ENCODE measurements at places on chromosomes 13 and 19. TPM values are rescaled to one million over a fixed set of nuclear protein-coding genes. Genes with fewer than 3 reads are reported as not detected.
A peak's percentile ranks its signal among the peaks of the same experiment; 100 is the strongest.

DNA sequence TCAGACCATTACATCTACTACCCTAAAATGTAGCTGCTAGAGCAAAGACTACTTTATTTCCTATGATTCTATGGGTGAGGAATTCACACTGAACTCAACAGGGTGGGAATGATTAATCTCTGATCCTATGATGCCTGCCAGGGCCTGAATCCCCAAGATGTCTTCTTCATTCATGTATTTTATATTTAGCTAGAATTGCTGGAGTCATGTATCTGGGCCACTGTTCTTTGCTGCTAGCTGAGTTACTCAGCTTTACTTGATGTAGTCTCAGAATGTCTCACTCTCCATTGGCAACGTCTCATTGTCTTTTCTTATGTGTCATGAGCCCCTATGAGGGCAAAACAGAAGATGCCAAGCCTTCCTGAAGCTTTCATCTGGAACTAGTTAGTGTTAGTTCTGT is 21.1 kb downstream of the ZNF582 start:
- H3K27me3 ChIP-seq: no peaks in the 10 kb centered on the region
- DNase-seq: no peak
- H3K4me3 ChIP-seq: no peak overlapping the region
- H3K36me3 ChIP-seq: peaks cover 31% of the 10 kb centered on the region
- no peak overlapping the region for H3K27ac ChIP-seq

Gene ZNF566
- 20.7 TPM for total RNA-seq

- no peak overlapping the region for H3K27ac ChIP-seq
- no peak overlapping the region for H3K4me3 ChIP-seq
- H3K4me1 ChIP-seq: no peaks in the 10 kb centered on the region
- no peaks in the 10 kb centered on the region for H3K27me3 ChIP-seq
Measured at GRCh38 chr13:97752961-97753668, 200.4 kb upstream of the IPO5 start.

- no peak overlapping the region for H3K4me3 ChIP-seq
- H3K36me3 ChIP-seq: no peaks in the 10 kb centered on the region
- peak overlapping the region; percentile 65 for H3K27ac ChIP-seq
- peaks cover 7% of the 10 kb centered on the region for H3K4me1 ChIP-seq
- DNase-seq: no peak
Measured at GRCh38 chr19:34838248-34838647, 65.2 kb upstream of the ZNF599 start.

DNA sequence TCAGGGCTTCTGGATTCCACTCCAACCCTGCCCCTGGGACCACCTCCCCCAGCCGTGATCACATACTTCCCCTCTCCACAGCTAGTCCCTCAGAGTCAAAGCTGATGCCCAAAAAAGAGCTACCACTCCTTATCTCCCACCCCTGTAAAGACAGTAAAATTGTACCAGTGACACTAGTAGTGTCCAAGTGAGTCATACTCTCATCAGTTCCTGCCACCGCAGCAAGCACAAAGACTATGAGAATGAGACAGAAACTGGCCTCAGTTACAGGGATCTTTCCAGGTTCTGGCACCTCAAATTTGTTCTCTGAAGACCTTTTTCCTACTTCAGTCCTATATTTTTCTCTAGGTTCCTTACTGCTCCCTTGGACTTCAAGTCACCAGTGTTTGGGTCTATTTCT is 144.2 kb downstream of the SPRY2 start:
- no peaks in the 10 kb centered on the region for H3K27me3 ChIP-seq
- H3K4me1 ChIP-seq: no peaks in the 10 kb centered on the region
- no peak for DNase-seq
- no peak overlapping the region for H3K4me3 ChIP-seq

- no peaks in the 10 kb centered on the region for H3K36me3 ChIP-seq
- H3K27me3 ChIP-seq: no peaks in the 10 kb centered on the region
- DNase-seq: no peak
- peaks cover 7% of the 10 kb centered on the region for H3K4me1 ChIP-seq
- H3K4me3 ChIP-seq: no peak overlapping the region
Measured at GRCh38 chr19:1888385-1888784, 3.1 kb upstream of the ABHD17A start.

Gene ZNF534
- total RNA-seq: 3.2 TPM

Gene IL4I1
- 2.5 TPM for total RNA-seq

DNA sequence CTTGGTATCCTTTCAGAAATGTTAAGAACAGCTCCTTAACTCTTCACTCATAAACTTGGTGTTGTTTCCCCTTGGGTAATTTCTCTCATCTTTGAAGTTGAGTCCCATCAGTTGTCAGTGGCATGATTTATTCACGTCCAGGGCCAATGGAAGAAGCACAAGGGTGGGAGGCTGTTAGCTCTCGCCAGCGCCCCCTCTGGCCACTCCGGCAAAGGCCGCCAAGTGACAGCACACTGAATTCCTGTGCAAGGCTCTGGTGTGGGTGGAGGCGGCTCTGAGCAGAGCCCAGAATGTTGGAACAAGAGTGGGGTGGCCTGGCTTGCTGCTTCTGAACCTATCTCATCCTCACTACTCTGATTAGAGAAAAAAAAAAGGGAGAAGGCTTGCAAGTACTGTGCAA is 13.1 kb upstream of the MEDAG start:
- H3K4me3 ChIP-seq: no peak overlapping the region
- H3K27ac ChIP-seq: no peak overlapping the region
- no peak for DNase-seq

DNA sequence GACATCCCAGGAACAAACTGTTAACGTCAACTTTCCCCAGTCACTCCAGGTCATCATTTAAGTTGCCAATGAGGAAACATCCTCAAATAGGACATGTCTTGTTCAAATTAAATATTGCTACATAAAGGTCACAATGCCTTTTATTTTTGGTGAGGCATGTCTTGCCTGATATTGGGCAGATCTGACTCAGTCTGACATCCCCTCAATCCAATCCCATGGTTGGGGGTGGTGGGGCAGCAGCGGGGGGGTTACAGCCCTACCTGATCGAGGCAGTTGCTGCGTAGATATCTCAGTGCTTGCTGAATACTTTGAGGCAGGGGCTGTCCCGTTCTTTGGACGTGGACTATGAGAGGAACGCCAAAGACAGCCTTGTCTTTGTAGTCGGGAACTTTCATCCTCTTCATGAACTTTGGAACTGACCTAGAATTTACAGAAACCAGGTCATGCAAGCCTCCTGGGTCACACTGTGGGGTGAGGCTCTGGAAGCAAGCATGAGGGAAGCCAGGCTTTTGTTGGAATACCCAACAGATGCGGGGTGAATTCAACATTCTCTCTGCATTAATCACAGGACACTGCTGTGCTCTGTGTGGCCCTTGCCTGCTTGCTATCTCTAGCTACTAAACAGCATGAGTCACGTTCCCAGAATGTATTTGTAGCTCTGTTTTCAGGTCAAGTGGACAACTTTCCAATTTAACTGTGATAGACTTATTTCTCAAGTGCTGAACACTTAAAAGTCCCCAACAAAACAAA is 109.8 kb downstream of the KL start:
- peak; percentile 40 for DNase-seq
- H3K27me3 ChIP-seq: no peaks in the 10 kb centered on the region
- peaks cover 4% of the 10 kb centered on the region for H3K4me1 ChIP-seq
- no peaks in the 10 kb centered on the region for H3K36me3 ChIP-seq
- no peak overlapping the region for H3K4me3 ChIP-seq

- H3K4me3 ChIP-seq: no peak overlapping the region
- H3K27me3 ChIP-seq: no peaks in the 10 kb centered on the region
- no peak for DNase-seq
- H3K4me1 ChIP-seq: no peaks in the 10 kb centered on the region
- no peaks in the 10 kb centered on the region for H3K36me3 ChIP-seq
Measured at GRCh38 chr13:42865768-42866102, 84.4 kb downstream of the FAM216B start.

DNA sequence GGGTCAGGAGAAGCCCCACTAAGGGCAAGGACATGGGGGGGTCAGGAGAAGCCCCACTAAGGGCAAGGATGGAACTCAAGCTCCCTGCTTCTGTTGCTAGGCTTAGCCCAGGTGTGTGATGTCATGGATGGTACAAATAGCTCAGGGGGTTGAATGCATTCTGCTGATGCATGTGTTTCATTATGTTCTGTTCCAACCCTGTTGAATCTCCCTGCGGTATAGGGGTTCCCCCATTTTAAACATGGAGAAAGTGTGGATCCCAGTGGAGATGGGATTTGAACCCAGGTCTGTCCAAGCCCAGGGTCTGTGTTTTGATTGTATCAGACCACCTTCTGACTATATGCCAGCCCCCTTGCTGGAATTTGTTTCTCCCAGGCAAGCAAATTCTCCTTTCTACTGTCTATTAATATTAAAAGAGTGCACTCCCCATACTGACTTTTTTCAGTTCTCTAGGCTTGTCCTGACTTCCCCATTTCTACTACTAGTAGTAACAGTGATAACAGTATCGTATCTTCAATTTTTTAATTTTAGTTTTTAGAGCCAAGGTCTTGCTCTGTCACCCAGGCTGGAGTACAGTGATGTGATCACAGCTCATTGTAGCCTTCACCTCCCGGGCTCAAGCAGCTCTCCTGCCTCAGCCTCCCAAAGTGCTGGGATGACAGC is 6.7 kb downstream of the ZNF865 start:
- no peak for DNase-seq
- no peak overlapping the region for H3K4me3 ChIP-seq
- no peaks in the 10 kb centered on the region for H3K4me1 ChIP-seq
- no peaks in the 10 kb centered on the region for H3K27me3 ChIP-seq

DNA sequence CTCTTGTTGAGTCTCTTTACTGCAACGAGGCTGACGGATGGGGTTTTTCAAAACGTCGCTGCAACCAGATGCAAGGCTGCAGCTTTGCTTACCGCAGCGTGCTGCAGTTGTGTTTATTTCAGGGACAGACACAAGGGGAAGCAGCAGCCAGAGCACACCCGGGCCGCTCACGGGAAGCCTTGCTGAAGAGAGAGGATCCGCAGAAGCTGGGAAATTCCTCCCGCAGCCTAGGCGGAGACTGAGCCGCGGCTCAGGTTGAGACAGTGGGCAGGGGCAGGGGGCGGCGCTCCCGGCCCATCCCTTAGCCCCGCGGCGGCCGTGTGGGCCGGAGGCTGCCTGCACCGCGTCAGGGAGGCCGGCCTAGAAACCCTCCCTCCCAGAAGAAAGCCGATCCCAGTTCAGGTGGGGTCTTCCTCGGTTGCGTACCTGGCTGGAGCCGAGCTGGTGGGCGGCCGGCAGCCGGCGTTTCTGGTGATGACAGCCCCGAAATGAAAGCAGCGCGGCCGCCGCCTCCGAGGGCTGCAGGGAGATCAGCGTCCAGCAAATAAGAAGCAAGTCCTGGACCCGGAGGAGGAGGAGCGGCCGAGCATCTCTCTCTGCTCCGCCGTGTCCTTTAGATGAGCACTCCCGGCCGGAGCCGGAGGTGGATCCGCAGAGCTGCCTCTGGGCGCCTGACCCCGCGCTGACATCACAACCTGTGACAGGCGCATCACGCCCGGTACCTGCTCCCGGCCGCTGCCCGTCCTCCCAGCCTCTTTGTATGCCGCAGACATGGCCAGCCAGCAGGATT is at the start of gene FRY:
TSS of gene FRY (plus strand) at position 750 of the 790 bp plus-strand sequence. CDS start at position 772, 22 bp downstream.
- H3K4me3 ChIP-seq: peak within 1 kb of the TSS; percentile 47
- peak; percentile 56 for DNase-seq
- no peaks in the 10 kb centered on the region for H3K27me3 ChIP-seq
- no peaks in the 10 kb centered on the region for H3K36me3 ChIP-seq
- peaks cover 3% of the 10 kb centered on the region for H3K4me1 ChIP-seq

GRCh38 chr19:4537953-4538600 is 1.8 kb downstream of the LRG1 start:
- no peaks in the 10 kb centered on the region for H3K4me1 ChIP-seq
- no peak overlapping the region for H3K4me3 ChIP-seq
- H3K27ac ChIP-seq: no peak overlapping the region
- no peak for DNase-seq
- H3K36me3 ChIP-seq: no peaks in the 10 kb centered on the region
- H3K27me3 ChIP-seq: no peaks in the 10 kb centered on the region

- no peak within 1 kb of the TSS for H3K27ac ChIP-seq
- no peaks in the 10 kb centered on the region for H3K4me1 ChIP-seq
- no peaks in the 10 kb centered on the region for H3K36me3 ChIP-seq
- H3K27me3 ChIP-seq: no peaks in the 10 kb centered on the region
- H3K4me3 ChIP-seq: no peak within 1 kb of the TSS
- DNase-seq: no peak
Measured at GRCh38 chr19:55325172-55325571, at the start of gene TMEM150B. TSS of gene TMEM150B (minus strand) at chr19:55325341. CDS start at chr19:55321036, 4,305 bp downstream.

DNA sequence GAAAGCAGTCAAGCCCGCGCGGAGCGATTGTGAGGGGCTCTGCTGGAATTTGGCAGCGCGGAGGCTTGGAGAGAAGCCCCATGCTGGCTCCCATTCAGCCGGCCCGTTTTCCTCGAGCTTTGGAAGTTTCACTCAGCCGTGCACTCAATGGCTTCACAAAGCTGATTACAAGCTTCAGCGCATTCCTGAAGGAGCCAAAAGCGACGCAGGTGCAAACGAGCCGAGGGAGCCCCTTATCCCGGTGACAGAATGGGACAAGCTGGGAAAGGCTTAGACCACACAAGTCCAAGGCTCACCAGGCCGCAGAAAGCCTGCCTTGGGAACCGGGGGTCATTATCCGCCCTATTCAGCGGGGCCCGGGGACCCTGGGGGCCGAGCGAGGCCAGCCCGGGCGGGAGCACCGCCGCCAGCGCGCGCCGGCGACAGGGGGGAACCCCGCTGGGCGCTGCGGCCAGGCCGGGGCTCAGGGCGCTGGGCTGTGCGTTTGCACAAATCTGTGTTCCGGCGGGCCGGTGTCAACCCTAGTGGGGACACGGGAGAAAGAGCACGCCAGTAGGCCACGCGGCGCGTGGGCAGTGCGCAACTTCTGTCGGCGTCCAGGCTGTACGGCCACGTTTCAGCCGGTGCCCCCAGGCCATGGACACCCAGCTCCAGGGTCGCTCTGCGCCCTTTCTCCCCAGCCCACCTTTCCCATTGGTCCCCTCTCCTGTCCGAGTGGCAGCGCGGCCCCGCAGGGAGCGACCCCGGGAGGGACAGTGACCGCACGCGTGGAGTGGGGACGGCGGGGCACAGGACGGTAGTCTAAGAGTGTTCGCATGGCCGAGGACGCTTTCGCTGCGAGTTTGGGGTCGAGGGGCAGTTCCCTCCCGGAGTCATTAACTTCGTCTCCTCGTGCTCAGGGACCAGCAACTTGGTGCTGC is 37.3 kb downstream of the SOX1 start:
- DNase-seq: no peak
- no peak overlapping the region for H3K27ac ChIP-seq
- no peaks in the 10 kb centered on the region for H3K4me1 ChIP-seq

GRCh38 chr13:47397739-47398138 is 500.9 kb upstream of the HTR2A start:
- no peaks in the 10 kb centered on the region for H3K36me3 ChIP-seq
- no peak overlapping the region for H3K27ac ChIP-seq
- no peaks in the 10 kb centered on the region for H3K27me3 ChIP-seq
- H3K4me3 ChIP-seq: no peak overlapping the region

- DNase-seq: no peak
- no peaks in the 10 kb centered on the region for H3K27me3 ChIP-seq
- no peaks in the 10 kb centered on the region for H3K36me3 ChIP-seq
- no peak overlapping the region for H3K4me3 ChIP-seq
Measured at GRCh38 chr13:110297766-110298504, 9.0 kb downstream of the COL4A1 start.

Gene APBA3
- 45.7 TPM for total RNA-seq

GRCh38 chr19:49212016-49212701 is 54.6 kb downstream of the TRPM4 start:
- H3K27ac ChIP-seq: no peak overlapping the region
- DNase-seq: no peak
- no peaks in the 10 kb centered on the region for H3K27me3 ChIP-seq
- H3K4me3 ChIP-seq: no peak overlapping the region
- no peaks in the 10 kb centered on the region for H3K36me3 ChIP-seq

Gene EXOC3L2
- 5.8 TPM for total RNA-seq

All from prostate gland (tissue), 2 donors.